CD4-positive, alpha-beta T cell treated with Interleukin-12 subunit alpha and Interleukin-12 subunit beta, for 1 hour (primary cell): ENCODE measurements at places on chromosomes 3 and 15.

DNA sequence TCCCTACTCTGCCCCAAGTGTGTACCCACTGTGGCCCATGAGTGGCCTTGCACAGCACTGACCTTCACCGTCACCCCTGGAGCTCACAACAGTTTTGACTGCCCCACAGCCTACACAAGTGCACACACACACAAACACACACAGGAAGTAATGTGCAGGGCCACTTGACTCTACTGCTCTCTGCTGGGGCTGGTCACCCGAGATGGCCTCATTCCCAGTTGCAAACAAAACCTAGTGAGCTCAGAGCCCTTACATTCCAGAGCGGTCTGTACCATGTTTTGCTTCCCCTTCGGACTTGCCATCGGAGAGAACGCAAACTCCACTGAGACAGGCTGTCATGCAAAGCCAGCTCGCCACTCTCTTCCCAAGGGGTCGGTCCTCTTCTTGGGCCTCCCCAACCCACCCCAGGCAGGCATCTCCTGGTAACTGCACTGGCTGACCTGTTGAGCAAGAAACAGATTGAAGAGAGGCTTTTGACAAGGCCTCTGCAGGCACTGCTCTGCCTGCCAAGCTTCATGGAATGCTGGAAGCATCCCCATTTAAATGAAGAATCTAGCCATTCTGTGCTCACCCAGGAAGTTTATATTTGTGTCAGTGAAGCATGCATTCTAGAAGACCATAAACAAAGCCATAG, 232.0 kb upstream of the IGF1R start:
- no peak for DNase-seq

- DNase-seq = no peak
Observed at GRCh38 chr15:31402511-31403056, 75.9 kb downstream of the KLF13 start.

- no peak for DNase-seq
Observed at GRCh38 chr15:50487287-50487686, 59.2 kb downstream of the USP50 start.

DNA sequence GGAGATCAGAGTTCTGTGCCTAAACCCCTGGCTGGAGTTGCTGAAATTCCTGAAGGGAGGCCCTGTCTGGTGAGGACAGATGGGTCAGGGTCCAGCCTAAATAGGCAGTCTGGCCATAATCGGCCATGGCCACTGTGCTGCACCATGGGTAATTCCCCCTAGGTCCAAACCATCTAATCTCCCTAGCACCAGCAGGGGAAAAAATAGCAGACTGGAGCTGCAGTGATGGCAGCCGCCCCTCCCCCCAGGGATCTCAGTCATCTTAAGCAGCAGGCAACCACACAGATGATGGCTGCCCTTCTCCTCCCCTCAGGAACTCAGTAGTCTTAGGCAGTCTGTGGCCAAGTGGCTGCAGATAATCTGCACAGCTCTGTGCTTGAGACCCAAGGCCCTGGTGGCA, 68.4 kb upstream of the CD96 start:
- DNase-seq = no peak

- no peak for DNase-seq
Observed at GRCh38 chr3:123751433-123751832, 132.7 kb downstream of the MYLK start.

DNA sequence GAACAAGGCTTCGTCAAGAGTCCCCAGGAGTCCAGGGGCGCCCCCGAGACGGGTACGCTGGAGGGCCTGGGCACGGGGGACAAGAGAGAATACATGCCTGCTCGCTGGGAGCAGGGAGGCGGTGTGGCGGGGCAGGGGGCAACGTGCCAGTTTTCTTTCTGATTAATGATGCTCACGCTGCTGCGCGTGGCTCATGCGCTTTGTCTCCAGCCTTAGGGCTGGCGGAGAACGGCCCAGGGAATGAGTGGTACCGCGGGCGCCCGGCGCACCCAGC, 408 bp upstream of the ARPP21 start:
- no peak for DNase-seq

DNA sequence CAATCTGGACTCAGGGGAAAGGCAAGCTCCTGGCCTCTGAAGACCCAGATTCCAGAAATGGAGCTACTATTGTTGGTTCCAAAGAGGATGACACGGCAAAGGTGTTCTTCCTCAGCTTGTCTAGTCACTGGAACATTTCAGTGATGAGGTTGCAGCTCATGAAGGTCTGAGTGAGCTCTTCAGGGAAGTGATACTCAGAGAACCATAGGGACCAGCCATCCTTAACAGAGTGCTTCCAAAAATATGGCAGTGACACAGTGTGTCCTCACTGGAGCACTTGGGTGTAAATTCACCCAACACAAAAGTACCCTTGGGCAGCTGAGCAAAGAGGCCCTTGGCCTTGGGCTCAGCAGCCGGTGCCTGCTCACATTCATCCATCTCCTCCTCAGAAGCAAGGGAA, 46.3 kb downstream of the SPTSSB start:
- no peak for DNase-seq

DNA sequence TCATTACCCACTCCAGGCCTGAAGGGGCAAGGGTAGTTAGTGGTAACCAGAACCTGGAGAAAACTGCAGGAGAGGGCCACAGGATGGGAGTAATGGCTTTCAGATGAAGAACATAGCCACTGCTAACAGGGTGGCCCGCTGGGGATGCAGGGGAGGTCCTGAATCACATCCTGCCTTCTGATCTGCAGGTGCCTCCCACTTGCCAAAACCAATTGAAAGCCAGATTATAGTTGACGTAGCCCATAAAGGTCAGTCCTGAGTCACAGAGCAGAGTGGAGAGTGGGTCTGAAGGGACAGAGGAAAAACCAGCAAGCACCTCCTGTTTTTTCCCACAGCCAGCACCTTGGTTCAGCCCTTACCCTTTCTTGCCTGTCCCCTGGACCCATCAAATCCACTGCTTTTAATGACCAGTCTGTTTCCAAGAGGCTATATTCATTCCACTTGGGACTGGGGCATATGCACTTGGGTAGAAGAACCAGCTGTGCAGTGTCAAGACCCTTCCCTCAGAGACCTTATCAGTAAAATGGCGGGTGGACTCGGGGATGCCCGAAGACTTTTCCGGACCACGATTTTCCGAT, 646 bp upstream of the SLC35G2 start:
- peak; percentile 40 for DNase-seq
